ENCODE measurements at places on chromosomes 2 and 18. TPM values are rescaled to one million over a fixed set of nuclear protein-coding genes. Genes with fewer than 3 reads are reported as not detected.

Gene ZNF236
- total RNA-seq = 3.4 TPM

Gene REG3G
- not detected for total RNA-seq

Gene HOXD12
- not detected for total RNA-seq

Gene HOXD3
- total RNA-seq = 0.18 TPM

Gene AQP12B
- not detected for total RNA-seq

Gene SS18
- 48.9 TPM for total RNA-seq

Gene AKAIN1
- total RNA-seq = not detected

Gene CD8A
- total RNA-seq = 0.32 TPM

Gene LDAH
- total RNA-seq = 26.2 TPM

Gene ANKRD29
- 18.1 TPM for total RNA-seq

Measured in A549 treated with Hydrocortisone at 1 μM for 4 hours (cell line).